ENCODE measurements at places on chromosomes 1 and 21. TPM values are rescaled to one million over a fixed set of nuclear protein-coding genes. Genes with fewer than 3 reads are reported as not detected.

The RGSL1 gene
- total RNA-seq, result not detected

The ANGPTL7 gene
- total RNA-seq, result 12.0 TPM

The RUNX3 gene
- total RNA-seq, result 0.62 TPM

The PLEKHA6 gene
- 4.4 TPM for total RNA-seq

The PPCS gene
- total RNA-seq, result 25.5 TPM

The CD53 gene
- total RNA-seq, result 7.2 TPM

The CHRM3 gene
- total RNA-seq, result 6.1 TPM

The HSD11B1 gene
- total RNA-seq, result 1.1 TPM

- DNase-seq, result peak; percentile 73
Measured at GRCh38 chr1:25810341-25811299, 9.1 kb upstream of the MTFR1L start.

DNA sequence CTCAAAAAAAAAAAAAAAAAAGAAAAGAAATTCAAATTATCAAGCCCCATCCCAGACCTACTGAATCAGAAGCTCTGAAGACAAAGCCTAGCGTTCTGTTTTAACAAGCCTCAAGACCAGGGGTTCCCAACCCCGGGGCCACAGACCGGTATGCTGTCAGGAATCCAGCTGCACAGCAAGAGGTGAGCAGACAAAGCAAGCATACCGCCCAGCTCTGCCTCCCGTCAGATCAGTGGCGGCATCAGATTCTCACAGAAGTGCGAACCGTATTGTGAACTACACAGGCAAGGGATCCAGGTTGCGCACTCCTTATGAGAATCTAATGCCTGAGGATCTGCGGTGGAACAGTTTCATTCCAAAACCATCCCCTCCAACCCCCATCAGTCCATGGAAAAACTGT lies 57.8 kb upstream of the RASAL2 start:
- DNase-seq, result no peak

GRCh38 chr1:31467005-31467674 lies 54.1 kb downstream of the SERINC2 start:
- DNase-seq, result no peak

GRCh38 chr21:43276811-43277210 lies 108.0 kb downstream of the CRYAA start:
- DNase-seq, result no peak

DNA sequence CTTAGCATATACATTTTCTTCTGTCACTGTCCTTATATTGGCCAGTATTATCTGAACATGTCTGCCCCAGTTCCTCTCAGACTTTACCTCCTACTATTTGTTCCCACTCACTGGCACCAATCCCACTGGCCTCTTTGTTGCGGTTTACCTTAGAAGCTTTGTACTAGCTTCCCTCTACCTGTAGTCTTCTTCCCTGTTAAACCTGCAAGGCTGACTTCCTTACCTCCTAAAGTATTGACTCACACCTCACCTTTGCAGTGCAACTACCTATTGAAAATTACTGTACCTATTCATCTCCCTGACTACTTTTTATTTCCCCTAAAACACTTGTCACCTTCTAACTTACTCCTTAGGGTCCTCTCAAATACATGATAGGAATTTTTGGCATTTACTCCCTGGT lies 111.1 kb downstream of the CLEC20A start:
- no peak for DNase-seq

DNA sequence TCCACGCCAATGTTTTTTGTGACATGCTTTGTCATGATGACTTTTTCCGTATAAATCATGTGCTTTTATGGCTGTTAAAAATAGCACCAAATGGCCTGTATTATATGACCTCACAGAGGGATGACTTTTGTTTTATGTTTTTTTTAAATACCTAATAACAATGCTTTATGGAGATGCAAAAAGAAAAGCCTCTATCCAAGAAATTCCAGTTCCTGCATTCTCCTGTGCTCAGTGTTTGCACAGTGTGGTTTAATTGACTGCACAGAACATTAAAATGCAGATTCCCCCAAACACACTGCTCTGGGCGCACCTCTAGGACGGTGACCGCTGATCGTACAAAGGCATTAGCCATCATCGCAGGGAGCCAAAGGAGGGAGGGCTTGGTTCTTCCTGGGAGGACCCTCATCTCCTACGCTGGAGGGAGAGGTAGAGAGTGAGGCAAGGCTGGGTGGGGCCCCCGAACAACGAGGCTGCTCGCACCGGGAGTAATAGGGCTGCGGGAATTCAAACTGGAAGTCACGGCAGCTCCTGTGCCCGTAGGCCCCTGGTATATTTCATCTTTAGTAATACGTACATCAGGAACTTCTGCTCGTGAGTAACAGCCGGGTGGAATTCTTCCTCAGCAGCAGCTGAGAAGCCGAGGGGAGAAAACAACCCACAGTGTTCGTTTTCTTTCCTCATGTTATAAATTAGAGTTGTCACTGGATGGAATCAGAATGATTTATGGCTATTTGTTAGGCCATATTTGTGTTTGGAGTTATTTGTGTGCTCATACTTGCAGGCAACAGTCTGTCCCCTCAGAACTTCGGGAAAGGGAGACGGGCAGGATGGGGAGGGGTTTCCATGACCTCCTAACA lies 465.6 kb downstream of the CAMTA1 start:
- no peak for DNase-seq

DNA sequence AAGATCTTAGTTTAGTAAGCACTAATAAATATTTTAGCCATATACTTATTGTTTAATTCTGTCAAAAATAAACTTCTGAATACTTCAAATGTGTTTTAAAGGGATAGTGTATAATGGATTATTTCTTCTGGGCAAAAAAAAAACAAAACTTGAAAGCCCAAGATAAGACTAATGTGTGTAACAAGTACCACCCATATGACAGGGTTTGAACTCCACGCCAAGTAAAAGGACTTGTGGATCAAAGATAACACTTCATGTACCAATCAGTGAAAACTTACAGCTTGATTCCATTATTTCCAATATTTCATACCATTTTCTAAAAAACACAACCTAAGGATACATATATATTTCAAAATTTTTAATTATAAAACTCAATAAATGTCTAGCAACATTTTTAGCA lies 59.5 kb downstream of the DENND1B start:
- DNase-seq, result no peak

DNA sequence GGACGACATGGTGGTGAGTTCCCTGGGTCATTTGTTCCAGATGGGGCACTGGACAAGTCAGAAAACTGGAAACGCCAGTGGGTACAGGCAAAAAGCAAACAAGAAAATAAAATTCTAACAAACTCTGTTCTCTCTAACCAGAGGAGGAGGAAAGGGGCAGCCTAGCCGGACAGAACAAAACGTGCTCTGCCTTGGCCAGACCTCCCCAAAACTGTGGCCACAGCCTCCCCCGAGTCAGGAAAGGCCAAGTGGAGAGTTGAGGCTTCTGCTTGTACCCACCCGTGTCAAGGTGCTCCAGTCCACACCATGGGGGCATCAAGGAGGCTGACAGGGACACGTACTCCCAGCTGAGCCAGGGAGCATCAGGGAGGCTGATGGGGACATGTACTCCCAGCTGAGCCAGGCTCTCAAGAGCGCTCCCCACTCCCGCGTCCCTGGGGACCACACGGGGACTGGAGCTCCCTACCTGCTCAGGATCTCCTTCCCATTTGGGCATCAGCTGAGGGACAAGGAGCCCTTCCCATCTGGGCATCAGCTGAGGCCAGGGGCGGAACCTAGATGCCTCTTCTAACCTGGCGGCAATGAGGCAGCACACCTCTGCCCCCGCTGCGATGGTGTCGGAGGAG lies 154.8 kb upstream of the COL6A1 start:
- DNase-seq, result no peak

DNA sequence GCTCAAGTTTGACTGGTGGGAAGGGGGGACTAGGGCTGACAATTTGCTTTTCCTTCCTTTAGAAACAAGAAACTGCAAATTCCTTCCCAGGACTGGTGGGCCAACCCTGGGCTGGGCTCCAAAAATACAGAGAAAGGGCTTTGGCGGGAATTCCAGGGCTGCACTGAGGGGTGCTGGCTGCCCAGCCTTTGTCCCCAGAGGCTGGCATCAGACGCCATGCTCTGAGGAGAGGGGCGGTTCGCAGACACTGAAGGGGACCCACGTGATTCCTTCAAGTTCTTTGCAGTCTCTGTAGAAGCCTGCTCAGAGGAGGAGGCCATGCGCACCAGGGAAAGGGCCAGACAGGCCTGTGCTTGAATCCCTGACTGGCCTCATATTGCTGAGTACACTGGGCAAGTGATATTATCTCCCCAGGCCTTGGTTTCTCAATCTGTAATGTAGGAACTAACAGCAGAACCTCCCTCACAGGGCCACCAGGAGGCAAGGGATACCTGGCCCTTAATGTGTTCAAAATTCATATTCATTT lies 119.5 kb downstream of the EPHB2 start:
- peak; percentile 49 for DNase-seq

DNA sequence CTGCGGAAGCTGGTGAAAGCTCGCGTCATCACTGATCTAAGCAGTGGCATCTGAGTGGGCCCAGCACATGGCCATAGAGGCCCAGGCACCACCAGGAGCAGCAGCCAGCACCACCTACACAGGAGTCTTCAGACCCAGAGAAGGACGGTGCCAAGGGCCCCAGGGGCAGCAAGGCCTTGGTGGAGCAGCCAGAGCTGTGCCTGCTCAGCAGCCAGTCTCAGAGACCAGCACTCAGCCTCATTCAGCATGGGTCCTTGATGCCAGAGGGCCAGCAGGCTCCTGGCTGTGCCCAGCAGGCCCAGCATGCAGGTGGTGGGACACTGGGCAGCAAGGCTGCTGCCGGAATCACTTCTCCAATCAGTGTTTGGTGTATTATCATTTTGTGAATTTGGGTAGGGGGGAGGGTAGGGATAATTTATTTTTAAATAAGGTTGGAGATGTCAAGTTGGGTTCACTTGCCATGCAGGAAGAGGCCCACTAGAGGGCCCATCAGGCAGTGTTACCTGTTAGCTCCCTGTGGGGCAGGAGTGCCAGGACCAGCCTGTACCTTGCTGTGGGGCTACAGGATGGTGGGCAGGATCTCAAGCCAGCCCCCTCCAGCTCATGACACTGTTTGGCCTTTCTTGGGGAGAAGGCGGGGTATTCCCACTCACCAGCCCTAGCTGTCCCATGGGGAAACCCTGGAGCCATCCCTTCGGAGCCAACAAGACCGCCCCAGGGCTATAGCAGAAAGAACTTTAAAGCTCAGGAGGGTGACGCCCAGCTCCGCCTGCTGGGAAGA lies 3.2 kb upstream of the ARTN start:
- no peak for DNase-seq

DNA sequence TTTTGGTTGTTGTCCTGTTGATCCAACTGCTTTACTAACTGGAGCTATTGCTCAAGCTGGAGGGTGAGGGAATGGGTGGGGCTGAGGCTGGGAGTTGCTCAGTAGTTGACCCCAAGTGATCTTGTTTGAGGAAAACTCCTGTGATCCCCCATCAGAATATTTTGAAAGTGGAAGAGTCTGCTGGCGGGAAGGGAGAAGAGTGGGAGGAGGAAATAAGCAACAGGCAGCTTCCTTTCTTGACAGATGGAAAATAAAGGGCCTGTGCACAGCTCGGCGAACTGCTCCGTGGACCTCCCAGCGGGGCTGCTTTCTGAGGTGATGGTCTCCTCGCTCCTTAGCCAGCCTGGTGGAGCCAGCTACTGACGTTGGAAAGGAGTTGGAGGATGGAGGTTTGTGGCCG lies 199.1 kb upstream of the LMO4 start:
- no peak for DNase-seq

DNA sequence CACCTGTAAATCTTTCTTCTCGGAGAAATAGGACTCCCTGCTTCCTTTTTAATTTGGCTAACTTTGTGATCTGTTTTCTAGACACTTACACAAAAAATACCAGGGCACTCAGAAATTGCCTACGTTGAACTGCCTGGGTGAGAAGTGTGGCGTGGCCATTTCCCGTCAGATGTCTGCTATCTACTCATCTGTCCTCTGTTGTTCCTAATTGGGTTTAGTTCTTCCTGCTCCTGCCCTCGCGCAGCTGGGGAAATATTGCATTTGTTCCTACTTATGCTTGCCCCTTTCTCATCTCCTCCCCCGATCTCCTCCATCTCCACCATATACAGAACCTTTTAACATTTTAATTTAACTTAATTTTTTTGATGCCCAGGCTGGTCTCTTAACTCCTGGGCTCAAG lies 55.1 kb downstream of the CD58 start:
- DNase-seq, result no peak

DNA sequence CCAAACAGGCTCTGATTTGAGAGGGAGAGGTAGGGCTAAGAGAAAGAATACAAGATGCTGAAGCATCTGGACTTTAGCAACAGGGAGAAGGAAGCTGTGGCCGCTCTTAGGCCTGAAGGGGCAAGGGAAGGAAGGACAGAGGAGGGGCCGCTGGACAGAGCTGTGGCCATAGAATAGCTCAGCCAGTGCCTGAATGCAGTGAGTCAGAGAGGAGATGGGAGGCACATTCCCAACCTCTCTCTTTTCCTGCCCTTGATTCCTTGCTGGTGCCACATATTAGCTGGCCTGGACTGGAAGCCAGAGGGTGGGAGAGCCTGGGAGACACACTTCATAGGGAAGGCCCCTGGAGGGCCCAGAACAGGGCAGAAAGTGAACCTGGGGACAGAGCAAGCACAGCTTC lies 83.4 kb upstream of the POU3F1 start:
- no peak for DNase-seq

DNA sequence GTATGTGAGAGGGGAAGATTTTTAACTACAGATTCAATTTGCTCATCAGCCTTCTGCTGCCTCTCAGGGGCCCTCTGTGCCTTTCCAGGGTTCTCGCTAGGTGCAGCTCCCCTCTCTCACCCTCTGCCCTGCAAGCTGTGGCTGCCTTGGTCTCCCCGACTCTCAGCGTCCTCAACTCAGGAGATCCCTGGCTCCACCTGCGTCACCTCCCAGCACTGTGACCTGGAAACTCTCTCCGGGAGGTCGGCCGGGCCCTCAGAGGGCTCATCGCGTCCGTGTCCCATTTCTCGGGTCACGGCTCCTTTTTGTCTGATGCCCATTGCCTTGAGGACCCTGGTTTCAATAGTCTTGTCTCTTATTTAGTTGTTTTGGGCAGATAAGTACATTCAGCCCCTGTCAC lies 63.5 kb upstream of the ADARB1 start:
- DNase-seq, result no peak

DNA sequence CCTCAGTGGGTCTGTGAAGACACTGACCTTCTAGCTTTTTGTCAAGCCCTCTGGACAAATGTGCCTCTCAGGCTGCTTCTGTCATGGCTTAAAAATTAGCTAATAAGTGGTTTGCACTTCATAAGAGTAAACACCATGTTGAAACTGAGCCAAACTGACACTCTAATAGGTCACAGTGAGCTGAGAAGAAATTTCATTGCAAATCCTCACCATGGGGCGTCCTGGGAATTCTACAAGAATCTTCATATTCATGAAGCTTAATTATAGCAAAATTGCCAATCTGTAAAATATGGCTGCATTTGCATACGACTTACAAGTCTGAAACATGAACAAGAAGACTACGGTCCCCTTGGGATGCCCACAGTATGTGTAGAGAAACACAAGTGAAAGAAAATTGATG lies 188.6 kb downstream of the DSCAM start:
- no peak for DNase-seq
